M059J (cell line): ENCODE measurements at places on chromosomes 7 and 10.
A peak's percentile ranks its signal among the peaks of the same experiment; 100 is the strongest.

- DNase-seq: peak; percentile 71
These were observed 49.0 kb downstream of the PRR15 start for GRCh38 chr7:29612596-29612995.

DNA sequence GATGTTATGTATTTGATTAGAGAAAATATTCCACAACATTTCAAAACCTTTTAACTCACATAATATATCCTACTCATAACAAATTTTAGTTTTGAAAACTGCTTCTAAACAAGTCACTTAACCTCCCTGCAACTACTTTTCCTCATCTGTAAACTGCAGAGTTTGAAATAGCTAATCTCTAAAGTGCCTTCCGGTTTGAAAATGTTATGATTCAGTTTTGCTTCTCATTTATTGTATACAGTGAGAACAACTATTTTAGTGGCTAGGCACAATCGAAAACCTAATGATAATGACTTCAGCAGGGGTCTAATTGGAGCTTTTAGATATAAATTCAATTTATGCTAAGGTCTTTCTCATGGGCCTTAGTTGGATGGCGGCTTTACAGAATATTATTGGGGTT is 30.7 kb upstream of the TEX47 start:
- DNase-seq: no peak

- DNase-seq: no peak
These were observed 1.6 kb downstream of the VPS26A start for GRCh38 chr10:69125554-69125953.

- no peak for DNase-seq
These were observed 303.9 kb downstream of the REEP3 start for GRCh38 chr10:63825111-63825510.

GRCh38 chr10:46235705-46236545 is 50.9 kb upstream of the ANTXRL start:
- DNase-seq: no peak

GRCh38 chr10:78304091-78305045 is 270.7 kb downstream of the RPS24 start:
- no peak for DNase-seq

DNA sequence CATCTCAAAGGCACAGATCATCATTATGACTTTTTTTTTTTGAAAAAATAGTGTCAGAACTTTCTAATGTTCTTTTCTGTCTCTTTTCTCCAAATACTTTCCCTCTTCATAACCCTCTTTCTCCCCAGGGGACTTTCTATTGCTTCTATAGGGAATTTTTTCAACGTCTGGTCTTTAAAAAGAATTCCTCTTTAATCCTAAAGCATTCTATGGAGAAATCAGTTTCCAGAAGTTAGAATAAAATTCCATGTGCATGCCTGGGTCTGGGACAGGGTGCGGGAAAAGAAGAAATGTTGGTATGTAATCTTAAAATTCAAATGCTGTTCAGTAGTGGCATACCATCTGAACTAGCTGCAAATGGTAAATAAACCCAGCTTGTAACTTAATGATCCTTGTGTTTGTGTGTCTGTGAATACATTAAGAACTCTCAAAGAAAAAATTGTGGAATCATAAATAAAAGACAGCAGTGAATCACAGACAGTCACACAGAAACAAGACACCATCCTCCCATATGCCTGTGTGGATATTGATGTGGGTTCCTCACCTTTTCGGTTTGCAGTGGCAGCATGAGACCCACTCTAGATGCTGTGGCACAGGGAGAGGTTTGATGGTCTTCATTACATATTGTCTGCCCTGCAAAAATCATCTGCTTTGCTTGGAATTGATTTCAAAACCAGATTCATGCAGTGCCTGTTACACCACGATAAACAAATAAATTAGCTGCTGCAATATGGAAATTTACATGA is 374.7 kb upstream of the NRP1 start:
- DNase-seq: no peak

GRCh38 chr7:38105874-38106483 is 72.1 kb upstream of the STARD3NL start:
- peak; percentile 47 for DNase-seq

DNA sequence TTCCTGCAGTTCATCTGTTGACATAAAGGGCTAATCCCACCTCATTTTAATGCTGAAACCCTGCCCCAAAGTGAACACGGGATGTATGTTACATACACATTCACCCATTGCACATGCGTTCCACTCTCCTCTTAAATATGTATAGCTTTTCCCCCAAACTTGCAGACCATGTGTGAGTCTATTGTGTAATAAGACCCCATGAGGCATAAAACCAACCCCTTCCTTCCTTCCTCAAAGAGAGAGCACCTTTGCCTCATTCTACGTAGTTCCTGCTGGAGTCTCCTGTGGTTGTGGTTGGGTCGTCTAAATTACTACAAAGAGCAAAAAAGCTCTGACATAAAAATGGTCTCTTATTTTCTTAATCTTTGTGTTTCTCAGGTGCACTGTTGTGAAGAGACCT is 345.7 kb upstream of the KLF6 start:
- DNase-seq: no peak

DNA sequence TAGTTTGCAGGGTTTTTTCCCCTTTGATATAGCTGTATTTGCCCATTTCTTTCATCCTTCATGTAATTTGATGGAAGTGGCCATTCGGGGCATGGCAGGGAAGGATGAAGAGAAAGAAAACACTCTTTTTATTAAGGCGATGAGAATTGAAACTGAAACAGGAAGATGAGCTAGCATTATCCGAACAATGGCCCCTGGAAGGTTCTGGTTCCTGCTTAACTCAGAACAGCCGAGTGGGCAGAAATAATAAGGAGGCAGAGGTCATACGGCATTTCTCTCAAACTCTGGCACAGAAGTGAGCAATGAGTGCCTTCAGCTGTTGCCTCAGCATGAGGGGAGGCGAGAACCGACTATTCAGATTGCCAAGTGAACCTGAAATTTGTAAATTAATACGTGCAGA is 113.2 kb upstream of the MYO3A start:
- DNase-seq: no peak

DNA sequence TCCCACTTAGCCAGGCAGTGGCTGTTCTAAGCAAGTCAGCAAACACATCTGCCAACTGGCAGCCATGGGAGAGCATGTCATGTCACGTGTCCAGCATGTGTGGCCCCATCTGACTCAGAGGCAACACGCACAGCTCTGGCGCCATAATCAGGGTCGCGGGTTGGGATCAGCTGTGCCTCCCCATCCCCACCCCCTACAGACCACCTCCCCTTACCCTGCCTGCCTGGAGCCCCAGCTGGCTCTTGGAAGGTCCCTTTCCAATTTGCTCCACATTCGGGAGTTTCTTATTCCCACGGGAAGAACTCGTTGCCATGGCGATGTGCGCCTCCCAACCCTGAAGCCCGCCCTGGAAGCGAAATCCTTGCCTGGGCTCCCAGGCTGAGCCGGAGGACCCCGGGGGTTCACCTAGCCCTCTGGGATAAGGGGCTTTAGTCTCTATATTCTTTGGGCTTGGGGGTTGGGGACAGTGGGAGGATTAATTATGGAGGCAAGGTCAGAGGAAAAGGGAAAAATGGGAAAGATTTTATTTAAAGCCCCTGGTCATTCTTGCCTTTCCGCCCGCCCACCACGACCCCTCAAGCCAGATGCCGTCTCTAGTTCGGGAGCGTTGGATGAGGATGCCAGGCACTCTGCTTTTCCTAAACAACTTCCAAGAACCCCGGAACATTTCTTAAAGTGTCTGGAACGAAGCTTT is 283.7 kb downstream of the ZEB1 start:
- peak; percentile 64 for DNase-seq

DNA sequence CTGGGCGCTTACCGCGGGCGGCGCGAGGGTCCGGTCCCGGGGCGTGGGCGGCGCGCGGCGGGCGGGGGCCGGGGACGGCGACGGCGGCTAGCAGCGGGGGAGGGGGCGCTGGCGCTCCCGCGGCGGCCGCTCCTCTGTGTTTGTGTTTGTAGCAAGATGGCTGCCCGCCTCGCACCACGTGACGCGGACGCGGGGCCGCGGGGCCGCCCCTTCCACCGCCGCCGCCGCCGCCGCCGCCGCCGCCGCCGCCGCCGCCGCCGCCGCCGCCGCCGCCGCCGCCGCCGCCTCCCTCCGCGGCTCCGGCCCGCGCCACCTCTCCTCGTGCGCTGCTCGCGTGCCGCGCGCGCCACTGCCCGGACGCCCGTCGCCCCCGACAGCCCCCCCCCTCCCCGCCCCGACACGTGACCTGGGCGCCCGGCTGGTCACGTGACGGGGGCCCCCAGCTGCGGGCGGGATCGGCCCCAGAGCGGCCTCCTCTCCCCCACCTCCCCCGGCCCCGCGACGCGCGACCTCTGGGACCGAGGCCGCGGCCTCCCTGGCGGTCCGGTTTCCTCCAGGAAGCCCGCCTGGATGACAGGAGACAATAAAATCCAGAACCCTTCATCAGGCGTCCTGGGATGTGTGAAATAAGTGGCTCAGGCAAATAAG is at the start of gene GIGYF1:
Gene GIGYF1, minus strand, starts transcription at position 153 of the 648 bp plus-strand sequence. CDS start 6,012 bp downstream, outside the sequence.
- DNase-seq: peak; percentile 51

GRCh38 chr10:62562101-62562500 is 187.9 kb downstream of the ZNF365 start:
- DNase-seq: no peak

DNA sequence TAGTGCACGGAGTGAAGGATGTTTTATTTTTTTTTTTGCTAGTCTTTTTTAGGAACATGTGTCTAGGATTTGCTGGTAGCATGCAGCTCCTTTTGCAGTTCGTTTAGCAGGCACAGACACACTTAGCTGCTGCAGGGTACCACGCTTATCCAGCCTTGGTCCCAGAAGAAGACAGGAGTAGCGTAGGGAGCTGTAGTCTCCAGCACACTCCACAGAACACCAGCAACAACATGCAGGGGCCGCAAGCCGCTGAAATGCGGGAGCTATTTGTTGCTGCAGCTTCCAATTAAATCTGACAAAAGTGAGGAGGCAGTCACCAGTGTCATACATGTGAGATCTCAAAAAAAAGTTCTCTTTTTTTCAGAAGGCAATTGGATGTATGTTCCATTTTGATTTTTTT is 486.2 kb upstream of the KLF6 start:
- no peak for DNase-seq

- no peak for DNase-seq
These were observed 3.0 kb upstream of the NDST2 start for GRCh38 chr10:73814276-73814895.

DNA sequence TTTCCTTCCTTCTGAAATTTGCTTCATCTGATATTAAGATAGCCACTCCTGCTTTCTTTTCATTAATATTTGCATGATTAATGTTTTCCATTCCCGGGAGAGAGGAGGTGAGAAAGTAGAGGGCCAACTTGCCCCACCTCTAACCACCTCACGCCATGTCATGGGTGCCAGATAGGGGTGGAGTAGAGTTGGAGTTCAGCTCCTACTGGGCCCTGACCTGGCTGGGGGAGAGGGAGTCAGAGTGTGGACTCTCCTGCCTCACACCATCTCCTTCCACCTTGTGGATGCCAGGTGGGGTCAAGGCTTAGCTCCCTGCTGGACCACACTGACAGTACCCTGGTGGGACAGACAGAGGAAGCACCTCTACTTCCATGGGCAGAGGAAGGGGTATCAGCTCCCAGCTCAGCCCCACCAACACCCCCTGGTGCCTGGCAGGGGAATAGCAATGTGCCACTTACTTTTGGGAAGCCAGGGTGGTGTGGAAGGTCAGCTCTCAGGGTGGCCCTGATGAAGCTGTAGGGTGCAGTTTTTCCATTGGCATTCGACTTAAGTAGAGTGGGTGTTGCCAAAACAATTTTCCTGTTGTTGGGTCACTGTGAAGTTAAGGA is 28.0 kb downstream of the CHST12 start:
- DNase-seq: no peak

- DNase-seq: no peak
These were observed 1.6 kb downstream of the SMC3 start for GRCh38 chr10:110569122-110569521.

- peak; percentile 21 for DNase-seq
These were observed 333.3 kb downstream of the CACNA2D1 start for GRCh38 chr7:82110146-82110840.

- peak; percentile 51 for DNase-seq
These were observed 184.1 kb downstream of the BICC1 start for GRCh38 chr10:58696736-58697135.

DNA sequence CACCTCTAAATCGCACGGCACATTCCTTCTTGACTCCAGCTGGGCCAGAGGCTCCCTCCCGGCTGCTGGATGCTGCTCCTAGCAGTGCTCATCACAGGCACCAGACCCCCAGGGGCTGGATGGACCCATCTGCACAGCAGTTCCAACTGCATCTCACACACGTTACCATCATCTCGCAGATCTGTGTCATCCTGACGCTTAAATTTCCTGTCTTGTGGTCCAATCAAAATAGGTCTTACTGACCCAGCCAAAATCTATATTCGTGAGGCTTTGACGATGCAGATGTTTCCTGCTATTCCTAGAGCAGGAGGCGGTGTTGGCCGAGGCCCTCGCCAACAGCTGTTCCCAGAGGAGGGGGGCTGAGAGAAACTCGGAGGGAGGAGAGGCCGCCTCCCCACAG is 108.0 kb downstream of the MKI67 start:
- no peak for DNase-seq

DNA sequence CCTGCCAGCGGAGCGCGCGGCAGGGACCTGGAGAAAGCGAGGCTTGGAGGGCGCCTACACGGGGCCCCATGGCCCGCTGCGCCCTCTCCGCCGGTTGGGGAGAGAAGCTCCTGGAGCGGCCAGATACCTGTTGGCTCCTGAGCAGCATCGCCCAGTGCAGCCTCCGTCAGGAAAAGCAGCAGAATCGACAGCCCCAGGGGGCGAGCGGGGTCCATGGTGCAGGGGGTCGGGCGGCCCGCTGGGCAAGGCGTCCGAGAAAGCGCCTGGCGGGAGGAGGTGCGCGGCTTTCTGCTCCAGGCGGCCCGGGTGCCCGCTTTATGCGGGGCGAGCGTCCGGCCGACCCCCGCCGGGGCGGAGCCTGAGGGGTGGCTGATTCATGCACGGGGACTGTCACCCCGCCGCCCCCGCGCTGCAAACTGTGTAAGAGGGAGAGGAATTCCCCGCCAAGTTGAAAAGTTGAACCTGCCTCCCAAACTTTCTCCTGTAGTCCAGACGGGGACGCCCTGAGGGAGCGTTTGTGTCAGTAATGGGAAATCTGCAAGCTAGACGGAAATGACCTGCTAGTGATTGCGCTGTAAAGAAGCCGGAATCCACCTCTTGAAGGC is at the start of gene TFPI2:
Gene TFPI2, minus strand, starts transcription at position 290 of the 605 bp plus-strand sequence. Its CDS starts 75 bp downstream, at position 215.
- DNase-seq: peak; percentile 84

DNA sequence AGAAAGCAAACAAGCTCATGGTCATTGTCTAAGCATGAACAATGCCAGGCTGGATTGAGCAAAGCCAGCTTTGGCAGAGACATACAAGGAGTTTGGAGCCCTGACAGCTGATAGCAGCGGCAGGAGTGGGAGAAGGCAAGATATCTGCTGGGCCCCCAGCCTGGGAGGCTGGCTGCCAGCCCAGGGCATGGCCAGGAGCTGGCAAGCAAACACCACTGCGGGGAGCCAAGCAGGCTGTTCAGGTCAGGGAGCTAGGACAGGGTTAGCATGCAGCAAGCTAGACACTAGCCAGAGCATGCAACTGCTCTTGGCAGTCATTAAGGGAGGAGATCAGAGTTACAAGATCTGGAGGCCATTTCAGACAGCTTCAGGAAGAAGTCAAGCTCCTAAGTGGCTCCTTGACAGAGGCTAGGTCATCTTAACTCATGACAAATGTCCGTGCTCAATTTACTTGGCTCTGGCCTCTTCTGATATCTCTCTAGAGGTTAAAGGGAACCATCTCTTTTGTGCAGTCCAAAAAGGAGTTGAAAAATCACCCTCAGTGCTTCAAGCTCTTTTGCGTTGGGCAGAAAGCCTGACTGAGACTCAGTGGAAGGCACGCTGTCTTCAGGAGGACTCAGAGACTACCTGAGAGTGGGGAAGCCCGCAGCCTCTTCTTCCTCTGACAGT is 436.8 kb upstream of the C7orf33 start:
- DNase-seq: no peak
